ENCODE measurements at places on chromosomes 4 and X.

DNA sequence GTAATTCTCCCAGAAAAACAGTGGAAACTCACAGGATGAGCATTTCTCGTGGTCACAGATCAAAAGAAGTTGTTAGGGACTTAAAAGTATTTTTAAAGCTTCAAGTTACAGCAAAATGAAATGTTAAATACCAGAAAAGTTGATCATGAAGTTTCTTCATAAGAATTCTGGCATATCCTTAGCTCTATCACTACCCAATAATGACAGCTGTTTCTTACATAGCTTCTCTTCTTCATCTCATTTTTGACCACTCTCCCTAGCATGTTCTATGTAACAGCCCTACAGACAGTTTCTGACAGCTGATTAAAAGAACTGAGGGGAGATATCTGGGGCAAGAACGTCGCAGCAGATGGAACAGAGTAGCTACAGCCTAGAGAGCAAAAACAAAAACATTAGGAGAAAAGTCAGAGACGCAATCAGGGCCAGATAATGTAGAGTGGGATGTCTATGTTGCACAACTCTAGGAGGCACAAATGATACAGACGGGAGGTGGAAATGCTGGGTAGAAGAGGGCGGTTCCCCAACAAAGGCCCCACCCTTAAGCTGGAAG, 108.7 kb downstream of the CORIN start:
- no peak for DNase-seq

DNA sequence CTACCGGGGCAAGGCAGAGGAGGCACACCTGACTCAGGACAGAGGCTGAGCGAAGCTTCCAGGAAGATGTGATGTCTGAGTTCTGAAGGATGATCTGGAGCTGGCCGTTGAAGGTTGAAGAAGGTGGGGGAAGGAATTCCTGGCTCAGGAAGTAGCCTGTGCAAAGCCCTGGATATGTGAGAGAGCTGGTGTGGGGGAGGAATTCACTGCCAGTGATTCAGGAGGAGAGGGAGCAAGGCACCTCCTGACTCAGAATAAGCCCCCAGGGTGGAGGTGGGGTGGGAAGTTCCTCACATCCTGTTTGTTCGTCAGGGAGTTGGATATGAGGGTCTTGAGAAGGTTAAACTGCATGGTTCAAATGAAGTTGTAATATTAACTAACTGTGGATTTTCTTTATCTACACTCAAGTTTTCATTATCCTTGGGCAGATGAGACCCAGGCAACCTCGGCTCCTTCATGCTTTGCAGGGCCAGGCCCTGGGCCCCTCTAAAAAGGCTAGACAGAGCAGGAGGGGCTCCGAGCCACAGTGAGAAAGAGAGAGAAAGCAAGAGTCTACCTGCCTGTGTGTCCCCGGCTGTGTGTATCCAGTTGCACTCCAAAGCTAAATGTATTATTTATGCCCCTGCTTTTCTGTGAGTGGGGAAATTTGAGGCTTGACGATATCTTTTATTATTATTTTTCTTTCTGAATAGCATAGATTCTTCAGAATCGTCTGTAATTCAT, 7.1 kb downstream of the NHSL2 start:
- no peak for DNase-seq

GRCh38 chr4:45033676-45034419, 307.5 kb upstream of the GNPDA2 start:
- DNase-seq = no peak

DNA sequence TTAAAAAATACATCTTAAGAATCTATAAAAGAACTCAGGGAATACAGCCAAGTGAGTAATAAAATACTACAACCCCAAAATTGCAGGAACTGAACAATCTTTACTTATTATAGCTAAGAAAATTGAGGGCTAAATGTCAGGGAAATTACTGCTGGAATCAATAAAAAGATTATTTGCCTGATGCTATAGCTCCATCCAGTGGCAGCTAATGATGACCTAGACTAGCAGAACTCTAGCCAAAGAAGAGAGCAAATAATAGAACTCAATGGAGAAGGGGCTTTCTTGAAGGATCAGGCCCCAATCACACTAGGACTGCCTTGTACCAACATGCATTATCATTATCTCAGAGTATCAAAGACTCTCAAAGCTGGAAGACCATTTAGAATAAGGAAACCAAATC, 85.0 kb upstream of the FAM241A start:
- no peak for DNase-seq

DNA sequence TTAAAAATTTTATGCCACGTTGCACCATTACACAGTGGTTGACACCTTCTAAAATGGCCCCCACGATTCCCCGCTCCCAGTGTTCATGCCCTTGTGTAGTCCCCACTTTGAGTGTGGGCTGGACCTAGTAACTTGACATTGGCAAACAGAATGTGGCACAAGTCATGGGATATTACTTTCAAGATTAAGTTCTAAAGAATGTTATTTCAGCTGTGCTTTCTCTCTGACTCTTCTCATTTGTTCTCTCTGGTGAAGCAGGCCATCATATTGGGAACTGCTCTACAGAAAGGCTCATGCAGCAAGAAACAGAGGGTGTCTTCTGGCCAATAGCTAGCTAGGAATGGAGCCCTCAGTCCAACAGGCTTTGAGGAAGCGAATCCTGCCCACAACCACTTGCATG, 67.1 kb downstream of the ATXN3L start:
- no peak for DNase-seq

GRCh38 chr4:99574530-99575324, at the start of gene MTTP:
TSS of gene MTTP (plus strand) at chr4:99574824. CDS start at chr4:99574910, 86 bp downstream.
- DNase-seq = no peak

All from NCI-H1048 (cell line).